ENCODE measurements at places on chromosomes 1 and 21.

- DNase-seq: peak; percentile 16
Measured at GRCh38 chr1:57424231-57425027, 569 bp upstream of the DAB1 start.

- no peak for DNase-seq
Measured at GRCh38 chr1:71561206-71561605, 480.4 kb upstream of the ZRANB2 start.

DNA sequence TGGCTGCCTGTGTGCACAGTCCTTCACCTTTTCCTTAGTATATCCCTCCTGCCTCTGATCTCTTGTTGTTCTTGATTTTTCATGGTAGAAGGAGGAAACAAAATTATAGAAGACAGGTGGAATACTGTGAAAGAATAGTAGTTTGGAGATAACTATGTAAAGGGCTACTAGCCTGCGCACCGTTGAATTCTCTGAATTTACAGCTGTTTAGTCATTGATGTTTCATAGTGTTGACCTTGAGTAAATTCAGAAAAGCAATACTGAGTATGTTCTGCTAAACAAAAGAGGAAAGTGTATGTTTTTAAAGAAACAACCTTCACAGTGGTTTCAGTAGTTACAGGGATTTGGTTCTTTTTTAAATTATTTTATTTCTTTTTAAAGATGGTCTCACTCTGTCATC, 18.1 kb downstream of the CAMTA1 start:
- no peak for DNase-seq

DNA sequence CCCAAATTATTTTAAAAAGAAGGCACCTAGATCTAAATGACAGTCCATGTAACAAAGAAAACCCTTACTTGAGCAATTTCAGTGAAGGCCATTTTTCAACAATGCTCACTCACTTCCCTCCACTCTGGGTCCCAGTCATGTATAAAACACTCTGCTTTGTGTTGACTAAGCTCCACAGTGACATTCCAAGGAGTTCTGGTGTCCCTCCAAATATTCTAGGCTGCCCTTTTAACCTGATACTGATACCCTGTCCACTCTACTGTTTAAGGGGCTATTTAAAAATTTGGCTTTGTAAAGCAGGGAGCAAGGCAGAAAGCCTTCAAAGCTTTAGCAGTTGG, 73.6 kb downstream of the GNG12 start:
- no peak for DNase-seq

GRCh38 chr21:43207043-43207315, 38.2 kb downstream of the CRYAA start:
- DNase-seq: no peak

DNA sequence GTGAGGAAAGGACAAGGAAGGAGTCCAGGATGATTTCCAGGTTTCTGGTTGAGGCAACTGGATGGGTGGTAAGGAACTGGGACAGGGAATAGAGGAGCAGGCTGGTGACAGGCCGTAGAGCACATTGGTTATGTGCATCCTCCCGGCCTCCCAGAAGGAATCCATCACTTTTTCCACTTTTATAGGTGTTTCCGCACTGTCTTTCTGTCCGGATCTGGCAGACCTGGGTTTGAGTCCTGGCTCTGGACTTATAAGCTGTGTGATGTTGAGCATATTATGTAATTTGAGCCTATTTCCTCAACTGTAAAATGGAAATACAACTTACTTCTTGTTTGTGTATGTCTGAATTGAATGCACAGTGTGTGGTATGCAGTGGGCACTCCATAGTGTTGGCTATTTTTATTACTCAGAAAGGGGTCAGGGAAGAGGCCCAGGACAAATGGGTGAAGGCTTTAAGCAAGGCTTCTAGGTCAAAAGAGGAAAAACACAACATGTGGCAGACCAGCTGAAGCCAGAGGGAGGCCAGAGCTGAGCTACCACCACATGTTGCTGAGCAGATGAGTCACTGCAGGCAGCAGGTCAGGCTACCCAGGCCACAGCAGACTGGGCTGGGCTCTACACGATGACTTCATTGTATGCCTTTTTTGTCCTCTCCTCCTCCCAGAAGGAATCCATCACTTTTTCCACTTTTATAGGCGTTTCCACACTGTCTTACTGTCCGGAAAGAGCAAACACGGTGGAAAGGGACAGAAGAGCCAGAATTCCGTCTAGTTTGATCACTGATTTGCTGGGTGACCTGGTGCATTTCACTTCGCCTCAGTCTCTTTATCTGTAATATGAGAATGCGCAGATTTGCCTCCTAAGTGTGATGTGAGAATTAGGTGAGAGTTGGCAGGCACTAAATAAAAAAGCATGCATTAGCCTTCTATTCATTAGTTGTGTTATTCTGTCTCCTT, 791 bp upstream of the MAST2 start:
- DNase-seq: no peak

- no peak for DNase-seq
Measured at GRCh38 chr1:153478047-153478691, 17.7 kb upstream of the S100A7 start.

GRCh38 chr1:119720866-119721440, 9.2 kb downstream of the PHGDH start:
- DNase-seq: no peak

- no peak for DNase-seq
Measured at GRCh38 chr1:21251773-21252471, 38.3 kb downstream of the ECE1 start.

DNA sequence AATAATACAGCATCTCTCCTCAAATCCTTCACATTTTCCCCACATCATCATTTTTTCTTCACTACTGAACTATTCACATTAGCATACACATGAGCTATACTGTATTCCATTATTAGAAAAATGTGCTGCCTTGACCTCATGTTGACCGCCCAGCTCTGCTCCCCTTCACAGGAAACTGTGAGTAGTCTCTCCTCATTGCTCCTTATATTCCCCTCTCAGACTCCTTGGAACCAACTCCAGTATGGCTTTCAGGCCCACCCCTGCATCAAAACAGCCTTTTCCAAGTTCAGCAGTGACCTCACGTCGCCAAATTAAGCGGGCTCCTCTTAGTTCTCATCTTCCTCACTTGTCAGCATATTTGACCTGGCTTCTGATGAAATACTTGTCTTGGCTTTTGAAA, 59.2 kb upstream of the SPAG17 start:
- no peak for DNase-seq

GRCh38 chr1:167207940-167208623, 12.6 kb upstream of the POU2F1 start:
- no peak for DNase-seq

GRCh38 chr1:154584267-154584994, 16.9 kb downstream of the CHRNB2 start:
- no peak for DNase-seq

DNA sequence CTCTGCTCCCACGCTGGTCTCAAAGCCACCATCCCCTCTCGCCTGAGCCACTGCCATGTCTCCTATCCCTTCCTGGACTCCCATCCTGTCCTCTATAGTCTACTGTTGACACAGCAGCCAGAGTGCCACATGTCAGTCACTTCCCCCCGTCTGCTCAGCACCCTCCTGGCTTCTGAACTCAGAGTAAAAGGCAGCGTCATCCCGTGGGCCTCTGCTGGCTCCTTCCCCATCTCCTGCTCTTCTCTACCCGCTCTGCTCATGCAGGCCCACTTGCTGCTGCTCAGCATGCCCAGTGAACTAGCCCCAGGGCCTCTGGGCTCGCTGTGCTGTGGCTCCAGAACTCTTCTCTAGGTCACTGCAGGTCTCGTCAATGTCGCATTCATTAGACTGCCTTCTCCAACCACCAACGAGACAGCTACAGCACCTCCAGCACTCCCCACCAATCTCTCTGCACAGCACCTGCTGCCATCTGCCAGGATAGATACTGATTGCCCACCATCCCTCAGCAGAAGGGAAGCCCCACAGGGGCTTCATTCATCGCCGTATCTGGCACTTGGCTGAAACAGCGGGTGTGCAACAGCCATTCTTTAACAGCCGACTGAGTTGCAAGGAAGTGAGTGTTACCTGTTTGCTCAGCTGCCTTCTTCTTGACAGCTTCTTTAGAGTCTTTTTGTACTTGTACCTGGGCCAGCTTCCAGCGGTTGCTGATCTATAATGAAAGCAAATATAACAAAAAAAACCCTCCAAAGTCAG, 11.8 kb upstream of the SRM start:
- DNase-seq: no peak

GRCh38 chr1:225466848-225467192, 39.0 kb upstream of the LBR start:
- DNase-seq: no peak

GRCh38 chr1:90561103-90561783, 155.9 kb downstream of the BARHL2 start:
- no peak for DNase-seq

DNA sequence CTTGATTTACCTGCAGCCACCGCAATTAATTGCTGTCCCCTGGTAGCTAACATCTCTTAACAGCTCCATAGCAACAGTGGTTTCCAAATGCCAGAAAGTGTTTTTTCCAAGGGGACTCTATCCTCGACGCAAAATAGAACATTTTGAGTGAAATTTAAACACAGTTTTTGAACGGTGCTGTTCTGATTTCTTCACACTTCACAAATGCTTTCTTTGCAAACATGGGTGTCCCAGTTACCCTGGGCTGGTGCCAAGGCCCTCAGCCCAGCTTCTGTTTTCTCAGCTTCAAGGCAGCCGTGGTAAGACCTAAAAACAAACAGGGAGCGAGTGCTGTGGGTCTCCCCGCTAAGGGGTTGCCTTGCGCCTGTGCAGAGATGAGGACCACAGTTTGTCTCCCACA, 147.3 kb upstream of the VAMP3 start:
- no peak for DNase-seq

- DNase-seq: no peak
Measured at GRCh38 chr1:212587888-212588510, 20.6 kb upstream of the ATF3 start.

GRCh38 chr1:98406352-98407088, 255.0 kb upstream of the SNX7 start:
- DNase-seq: no peak

DNA sequence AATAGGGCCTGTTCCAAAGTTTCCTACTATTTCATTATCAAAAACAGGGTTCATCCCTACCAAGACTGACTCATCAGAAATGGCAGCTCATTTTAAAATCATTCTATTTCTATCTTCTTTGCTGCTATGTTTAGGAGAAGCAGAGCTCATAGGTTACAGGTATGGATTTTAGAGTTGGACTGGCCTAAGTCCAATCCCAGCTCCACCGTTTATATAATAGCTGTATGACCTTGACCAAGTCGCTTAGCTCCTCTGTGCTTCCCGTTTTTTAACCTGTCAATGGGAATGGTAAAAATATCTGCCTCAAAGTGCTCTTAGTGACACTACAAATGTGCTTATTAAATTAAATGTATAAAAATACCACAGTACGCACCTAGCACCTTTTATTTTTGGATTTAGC, 412.6 kb downstream of the ZP4 start:
- DNase-seq: no peak

- DNase-seq: no peak
Measured at GRCh38 chr21:31133243-31133830, 95.1 kb upstream of the KRTAP19-8 start.

DNA sequence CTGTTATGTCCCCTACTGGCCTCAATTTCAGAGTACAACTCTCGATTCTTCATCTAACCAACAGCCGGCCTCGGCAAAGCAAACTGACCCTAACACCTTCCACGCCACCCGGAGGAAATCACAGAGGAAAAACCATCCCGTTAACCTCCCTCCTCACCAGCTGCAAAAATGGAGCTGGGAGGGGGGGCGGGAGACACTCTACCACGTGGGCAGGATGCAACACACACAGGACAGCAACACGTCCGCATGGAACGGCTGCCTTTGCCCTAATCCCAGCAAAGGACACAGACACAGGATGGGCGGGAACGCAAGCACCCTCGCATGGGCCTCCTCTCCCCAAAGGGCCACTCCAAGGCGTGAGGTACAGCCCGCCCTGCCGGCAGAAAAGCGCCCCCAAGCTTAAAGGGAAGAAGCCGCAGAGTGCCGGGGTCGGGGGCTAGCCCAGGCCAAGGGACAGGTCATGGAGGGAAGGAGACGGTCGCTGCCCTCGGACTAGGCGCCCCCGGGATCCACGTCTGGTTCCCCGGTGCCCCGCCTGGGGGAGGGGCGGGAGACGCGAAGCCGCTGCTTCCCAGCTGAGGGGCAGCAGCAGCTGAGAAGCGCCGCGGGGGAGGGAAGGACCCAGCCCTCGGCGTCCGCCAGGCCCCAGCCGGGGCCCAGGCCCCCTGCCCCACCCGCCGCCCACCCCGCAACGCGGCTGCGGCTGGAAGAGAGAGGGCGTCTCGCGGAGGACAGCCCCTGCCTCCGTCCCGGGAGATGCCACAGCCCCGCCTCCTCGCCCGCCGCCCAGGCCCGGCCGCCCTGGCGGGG, 590 bp downstream of the FOXJ3 start:
- DNase-seq: no peak

DNA sequence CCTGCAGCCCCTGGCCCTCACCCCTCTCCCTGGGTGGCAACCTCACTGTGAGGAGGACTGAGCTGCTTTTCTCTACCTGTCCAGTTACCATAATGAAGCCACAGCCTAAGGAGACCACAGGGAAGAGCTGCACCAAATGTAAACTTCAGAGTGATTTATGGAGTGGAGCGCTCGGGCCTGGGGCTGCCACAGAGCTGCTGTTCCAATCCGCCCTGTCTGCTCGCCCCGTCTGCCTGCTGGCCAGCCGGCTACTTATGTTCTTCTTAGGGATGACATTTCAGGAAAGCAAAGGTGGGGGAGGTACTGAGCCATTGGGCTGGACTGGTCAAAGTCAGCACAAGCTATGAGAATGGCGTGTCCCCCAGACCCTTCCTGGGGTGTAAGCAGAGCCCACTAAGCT, 17.9 kb downstream of the SYT6 start:
- DNase-seq: no peak

DNA sequence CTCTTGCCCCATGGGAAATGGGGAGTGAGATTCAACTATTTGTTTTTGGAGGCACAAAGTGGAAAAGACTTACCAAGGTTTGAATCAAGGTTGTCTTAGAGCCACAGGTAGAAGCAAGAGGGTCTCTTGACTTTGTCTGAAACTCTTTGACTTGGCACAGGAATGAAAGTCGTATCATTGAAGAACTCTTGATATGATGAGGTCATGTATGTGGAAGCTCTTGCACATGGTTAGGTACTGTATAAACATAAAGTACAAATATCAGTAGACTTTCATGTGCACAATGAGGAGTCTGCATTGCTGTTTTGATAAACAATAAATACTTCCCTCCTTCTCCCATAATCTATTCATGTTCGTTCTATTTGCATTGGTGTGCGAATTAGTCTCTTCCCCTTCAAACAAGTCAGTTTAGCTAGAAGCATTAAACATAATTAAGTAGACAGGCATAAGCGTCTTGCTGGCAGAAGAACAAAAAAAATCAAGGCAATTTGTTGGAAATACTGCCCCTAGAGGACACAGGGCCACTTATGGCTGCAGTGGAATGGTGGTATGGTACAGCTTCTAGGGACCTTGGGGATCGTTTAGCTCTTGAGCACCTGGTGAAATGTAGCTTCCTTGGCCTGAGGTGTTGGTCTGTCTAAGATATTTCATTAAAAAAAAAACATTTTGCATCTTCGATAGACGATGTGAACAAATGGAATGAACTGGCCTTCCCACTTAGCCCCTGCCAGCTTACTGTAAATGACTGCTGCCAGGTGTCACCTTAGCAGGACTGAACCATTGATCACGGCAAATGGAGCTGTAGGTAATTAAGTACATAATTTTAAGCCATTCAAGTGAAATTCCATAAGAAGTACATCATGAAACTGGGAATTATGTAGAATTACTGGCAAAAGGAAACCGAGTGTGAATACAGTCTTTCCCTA, 218.0 kb upstream of the GALNT2 start:
- no peak for DNase-seq
